ENCODE measurements at places on chromosomes 5 and 9.

GRCh38 chr9:97572892-97573365 is 60.2 kb downstream of the TSTD2 start:
- DNase-seq, result no peak

DNA sequence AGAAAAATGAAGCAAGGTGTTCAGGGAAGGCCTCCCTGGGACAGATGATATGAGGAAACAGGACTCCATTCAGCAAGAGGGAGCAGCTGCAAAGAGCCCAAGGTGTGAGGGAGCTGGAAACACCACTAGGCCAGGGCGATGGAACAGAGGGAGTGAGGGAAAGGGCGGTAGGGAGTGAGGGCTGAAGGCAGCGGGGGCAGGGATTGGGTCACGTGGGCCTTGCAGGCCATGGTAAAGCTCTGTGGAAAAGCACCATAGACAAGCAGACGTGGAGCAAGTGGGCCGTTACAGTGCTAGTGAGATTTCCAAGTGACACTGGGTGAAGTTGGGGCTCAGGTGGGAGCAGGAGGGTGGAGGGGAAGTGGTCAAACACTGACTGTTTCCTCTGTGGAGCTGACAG is 10.8 kb upstream of the PRRC1 start:
- no peak for DNase-seq

DNA sequence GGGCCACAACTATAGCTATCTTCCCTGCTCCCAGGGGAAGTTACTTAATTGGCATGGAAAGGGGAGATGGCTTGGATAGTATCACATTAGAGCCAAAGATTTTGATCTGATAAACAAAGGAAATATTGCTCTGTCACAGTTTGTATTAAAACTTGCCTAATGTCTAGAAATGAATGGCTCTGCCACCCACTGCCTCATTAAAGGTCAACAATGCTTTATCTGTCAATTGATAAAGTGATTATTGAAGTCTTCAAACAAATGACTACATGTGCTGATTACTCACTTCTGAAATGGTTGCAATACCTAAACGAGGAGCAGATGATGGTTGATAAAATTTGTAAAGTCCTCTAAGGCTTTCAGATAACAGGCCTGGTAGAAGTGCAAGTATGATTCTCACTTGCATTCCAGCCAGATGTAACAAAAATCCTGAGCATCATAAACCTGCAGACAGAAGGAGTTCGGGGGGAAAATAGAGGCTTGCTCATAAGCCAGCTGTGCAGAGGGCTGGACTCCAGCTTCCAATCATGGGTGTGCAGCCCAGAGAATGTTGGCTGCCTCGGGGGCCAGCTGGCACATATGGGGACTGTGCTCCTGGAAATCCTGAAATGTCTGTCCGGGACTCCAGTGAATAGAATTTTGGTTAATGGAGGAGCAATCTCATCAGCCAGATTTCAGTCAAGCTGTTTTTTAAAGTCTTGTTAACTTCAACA is 200.5 kb upstream of the SLC27A6 start:
- DNase-seq, result no peak

- DNase-seq, result no peak
Measured at GRCh38 chr9:21875893-21876292, 73.5 kb downstream of the MTAP start.

DNA sequence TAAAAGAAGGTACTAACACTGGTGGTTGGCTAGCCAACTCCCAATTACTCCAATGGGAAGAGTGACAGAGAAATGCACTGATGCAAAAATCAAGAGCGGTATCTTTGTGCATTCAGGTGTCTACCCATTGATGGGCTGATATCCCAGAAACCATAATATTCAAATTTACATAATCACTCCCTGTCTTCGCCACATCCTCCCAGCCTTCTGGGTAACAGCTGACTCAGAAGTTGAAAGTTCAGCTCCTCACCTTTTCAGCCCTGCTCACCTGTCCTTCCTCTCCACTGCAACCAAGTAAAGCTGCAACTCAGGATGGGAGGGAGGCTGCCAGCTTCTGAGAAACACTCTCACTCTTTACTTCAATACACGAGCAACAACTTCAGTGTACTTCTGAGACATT is 6.9 kb downstream of the SUSD1 start:
- DNase-seq, result no peak

DNA sequence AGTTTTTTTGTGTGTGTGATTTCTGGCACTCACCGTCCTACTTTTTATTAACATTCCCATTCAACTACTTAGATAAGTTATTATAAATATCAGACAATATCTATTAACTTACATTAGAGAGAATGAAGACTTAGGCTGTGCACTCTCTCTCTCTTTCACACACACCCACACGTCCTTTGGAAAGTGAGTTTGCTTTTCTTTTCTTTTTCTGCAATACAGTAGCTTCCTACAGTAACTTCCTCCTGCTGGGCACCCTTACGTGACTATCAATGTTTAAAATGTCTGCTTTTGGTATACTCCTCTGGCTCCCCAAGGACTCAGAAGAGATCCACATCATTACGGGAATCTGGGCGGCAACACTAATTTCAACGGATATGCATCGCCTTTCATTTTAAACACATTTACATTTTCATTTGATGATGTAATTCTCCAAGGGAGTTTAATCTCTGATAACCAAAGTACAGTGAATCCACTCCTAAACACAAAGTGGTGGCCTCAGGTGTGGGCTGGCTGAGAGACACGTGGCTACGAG is 179.5 kb downstream of the MAPKAP1 start:
- no peak for DNase-seq

GRCh38 chr5:4196744-4197143 is 601.1 kb downstream of the IRX1 start:
- DNase-seq, result no peak

DNA sequence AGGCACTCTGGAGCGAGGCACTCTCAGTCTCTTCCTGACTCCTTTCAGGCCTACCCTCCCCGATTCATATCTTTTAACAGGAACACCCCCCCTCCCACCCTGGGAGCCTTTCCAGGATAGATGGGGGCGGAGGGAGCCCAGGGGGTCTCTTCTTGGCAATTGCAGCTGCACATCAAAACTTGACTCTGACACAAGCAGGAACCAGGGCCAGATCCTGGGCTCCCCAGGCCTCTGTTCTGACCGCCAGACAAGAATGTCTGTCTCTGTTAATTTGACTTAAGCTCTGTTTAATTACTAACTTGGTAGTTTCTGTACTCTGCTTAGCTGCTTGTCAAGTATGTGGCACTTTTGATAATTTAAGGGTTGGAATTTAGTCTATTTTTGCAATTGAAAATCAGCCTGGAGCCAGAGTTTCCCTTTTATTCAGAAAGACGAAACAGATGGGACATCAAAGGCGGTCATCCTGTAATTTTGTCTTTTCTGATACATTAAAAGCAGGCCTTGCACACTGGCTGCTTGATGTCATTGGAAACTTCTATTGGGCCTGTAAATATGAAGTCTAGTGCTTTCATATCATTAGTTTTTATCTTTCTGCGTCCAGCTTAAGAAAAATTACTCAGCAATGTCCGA is 43.3 kb downstream of the ACTL7B start:
- no peak for DNase-seq

DNA sequence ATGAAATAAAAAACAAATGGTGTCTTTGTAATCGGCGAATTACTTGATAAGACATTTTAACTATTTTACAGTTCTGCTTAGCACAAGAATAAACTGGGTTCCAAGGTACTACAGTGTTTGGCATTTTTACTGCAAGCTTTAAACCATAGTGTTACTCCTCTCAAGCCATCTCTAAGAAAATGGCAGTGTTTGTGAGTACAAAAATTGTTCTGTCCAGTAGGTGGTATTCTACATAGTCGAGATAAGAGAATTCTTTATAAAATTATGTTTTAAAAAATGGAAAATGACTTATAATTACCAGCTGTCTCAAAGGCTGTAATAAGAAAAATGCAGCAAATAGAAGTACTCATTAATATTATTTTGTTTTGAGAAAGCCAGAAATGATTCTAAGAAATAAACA is 3.2 kb downstream of the SMIM15 start:
- no peak for DNase-seq

- no peak for DNase-seq
Measured at GRCh38 chr5:170945275-170945674, 83.5 kb downstream of the RANBP17 start.

Data from substantia nigra (tissue), 51 donors.